ENCODE measurements at places on chromosomes 3 and 15. TPM values are rescaled to one million over a fixed set of nuclear protein-coding genes. Genes with fewer than 3 reads are reported as not detected.

GRCh38 chr3:111218615-111219014 lies 147.0 kb downstream of the NECTIN3 start:
- DNase-seq = no peak

GRCh38 chr15:60859996-60860494 lies 369.1 kb downstream of the RORA start:
- DNase-seq = peak; percentile 27

GRCh38 chr15:39404767-39405181 lies 176.1 kb upstream of the THBS1 start:
- DNase-seq = peak; percentile 85

- no peak for DNase-seq
Measured at GRCh38 chr3:100404250-100404548, 2.9 kb downstream of the LNP1 start.

The DPPA2 gene
- polyA plus RNA-seq = not detected

The PLAAT1 gene
- not detected for polyA plus RNA-seq

DNA sequence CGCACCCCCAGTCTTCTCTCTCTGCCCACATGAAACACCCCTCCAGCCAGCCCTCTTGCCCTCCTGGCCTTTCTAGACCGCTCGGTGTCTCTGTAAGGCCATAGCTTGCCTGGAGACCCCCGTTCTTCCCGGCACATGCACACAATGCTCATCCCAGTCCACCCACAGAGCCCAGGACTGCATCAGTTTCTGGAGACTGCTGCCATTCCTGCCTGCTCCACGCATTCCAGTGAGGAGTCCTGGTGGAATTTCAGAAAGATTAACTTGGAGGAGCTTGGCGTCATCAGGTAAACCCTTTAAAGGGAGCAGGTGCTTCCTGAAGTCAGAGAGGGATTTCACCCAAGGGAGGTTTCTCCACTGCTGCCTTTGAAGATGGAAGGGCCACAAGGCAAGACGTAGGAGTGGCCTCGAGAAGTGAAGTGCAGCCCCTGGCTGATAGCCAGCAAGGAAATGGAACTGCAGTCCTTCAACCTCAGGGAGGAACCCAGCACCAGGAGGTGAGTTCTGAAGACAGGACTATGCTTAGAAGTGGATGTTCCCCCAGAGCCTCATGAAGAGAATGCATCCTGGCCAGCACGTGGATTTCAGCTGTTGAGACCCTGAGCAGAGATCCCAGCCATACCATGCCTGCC lies 19.2 kb downstream of the SLC41A3 start:
- DNase-seq = no peak

GRCh38 chr3:23663661-23664186 lies 142.0 kb upstream of the UBE2E1 start:
- no peak for DNase-seq

The MOBP gene
- not detected for polyA plus RNA-seq

The TF gene
- polyA plus RNA-seq = 0.07 TPM

The LMOD3 gene
- not detected for polyA plus RNA-seq

GRCh38 chr3:63964681-63965485 lies 52.7 kb upstream of the SCAANT1 start:
- DNase-seq = no peak

The ZPLD1 gene
- polyA plus RNA-seq = 0.02 TPM

The CYFIP1 gene
- polyA plus RNA-seq = 78.4 TPM

The ZNF385D gene
- polyA plus RNA-seq = 0.15 TPM

DNA sequence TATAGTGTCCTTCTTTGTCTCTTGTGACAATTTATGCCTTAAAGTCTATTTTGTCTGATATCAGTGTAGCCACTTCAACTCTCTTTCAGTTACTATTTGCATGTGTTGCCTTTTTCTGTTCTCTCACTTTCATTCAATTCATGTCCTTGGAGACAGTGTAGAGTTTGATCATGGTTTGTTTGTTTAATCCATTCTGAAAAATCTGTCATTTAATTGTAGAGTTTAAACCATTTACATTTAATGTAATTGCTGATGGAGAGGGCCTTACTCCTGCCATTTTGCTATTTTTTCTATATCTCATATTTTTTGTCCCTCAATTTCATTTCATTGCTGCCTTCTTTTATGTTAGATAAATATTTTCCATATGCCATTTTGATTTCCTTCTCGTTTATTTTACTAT lies 42.3 kb downstream of the LSM3 start:
- no peak for DNase-seq

The RASGRF1 gene
- polyA plus RNA-seq = 0.22 TPM

DNA sequence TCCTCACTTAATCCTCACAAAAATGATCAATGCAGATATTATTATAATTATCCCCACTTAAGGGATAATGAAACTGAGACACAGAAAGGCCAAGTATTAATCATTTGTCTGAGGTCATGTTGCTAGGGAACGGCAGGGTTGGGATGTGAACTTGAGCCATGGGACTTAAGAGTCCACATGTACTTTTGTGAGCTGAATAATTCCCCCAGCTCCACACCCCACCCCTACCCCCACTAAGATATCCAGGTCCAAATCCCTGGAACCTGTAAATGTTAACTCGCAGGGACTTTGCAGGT lies 290.5 kb upstream of the GADL1 start:
- no peak for DNase-seq

DNA sequence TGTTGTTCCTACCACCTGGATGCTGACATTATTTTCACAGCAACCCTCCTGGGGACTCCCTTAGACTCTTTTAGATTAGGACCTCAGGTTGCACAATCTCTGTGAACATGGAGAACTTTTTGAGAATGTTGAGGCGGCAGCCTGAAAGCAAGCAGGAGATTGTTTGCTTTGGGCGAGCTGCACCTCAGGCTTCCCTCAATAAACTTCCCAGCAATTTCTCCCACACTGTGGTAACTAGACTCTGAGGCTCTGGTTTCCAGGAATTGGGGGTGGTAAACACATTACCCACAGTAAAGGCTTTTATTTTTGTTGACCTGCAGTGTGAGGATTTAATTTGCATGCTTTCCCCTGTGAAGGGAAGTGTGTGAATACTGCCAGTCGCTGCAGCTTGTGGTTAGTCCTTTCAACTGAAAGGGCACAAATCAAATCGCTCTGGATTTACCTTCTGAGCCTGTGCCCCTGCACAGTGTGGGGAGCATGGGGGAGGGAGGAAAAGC lies 35.2 kb upstream of the SIAH2 start:
- DNase-seq = no peak

The FGF7 gene
- 175 TPM for polyA plus RNA-seq

DNA sequence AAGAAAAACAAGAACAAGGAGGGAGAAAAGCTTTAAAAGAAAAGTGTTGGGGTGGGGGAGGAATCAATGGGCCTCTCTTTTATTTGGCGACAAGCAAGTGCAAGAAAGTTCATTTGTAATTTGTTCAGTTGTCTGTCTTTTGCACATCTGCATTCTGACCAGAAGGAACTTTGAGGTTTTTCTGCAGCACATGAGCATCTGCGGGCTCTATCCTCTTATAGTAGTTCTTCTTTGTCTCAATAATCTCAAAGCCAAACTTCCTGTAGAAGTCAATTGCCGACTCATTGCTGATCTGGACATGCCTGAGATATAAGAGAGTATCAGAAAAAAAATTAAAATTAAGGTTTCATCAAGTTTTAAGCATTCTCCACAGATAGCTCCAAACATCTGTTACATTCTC lies 24.4 kb downstream of the NAA50 start:
- no peak for DNase-seq

DNA sequence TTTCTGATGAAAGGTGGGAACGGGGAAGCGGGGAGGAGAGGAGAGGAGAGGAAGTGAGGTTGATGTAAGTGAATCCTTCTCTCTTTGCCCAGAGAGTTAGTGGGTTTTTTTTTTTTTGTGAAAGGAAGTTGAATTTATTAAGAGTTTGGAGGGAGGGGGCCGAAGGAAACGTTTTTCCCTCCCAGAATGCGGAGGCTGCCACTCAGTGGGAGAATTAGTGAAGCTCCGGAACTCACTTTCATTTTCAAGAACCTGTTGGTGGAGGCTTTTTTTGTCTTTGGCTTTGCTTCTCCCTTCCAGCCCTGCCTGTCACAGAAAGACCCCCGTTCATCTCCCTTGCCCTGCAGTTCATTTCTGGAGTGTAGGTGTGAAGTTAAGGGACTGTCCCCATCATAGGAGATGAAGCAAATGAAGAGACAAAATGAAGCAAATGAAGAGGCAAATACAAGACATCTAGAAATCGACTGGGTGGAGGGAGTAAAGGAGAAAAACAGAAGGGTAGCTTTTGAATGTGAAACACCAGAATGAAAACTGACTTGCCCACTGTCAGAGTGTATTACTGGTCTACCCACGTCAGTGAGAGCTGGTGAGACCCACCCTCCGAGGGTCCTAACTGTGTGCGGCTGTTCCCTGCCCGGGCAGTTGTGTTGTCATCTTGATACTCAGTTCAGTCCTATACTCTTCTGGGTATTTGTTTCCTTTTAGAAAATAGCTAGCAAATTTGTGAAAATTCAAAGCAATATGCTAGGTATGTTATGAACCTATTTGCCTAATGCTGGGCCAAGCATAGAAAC lies 91.5 kb downstream of the ITPR1 start:
- no peak for DNase-seq

The IL17RB gene
- not detected for polyA plus RNA-seq

The GP9 gene
- not detected for polyA plus RNA-seq

DNA sequence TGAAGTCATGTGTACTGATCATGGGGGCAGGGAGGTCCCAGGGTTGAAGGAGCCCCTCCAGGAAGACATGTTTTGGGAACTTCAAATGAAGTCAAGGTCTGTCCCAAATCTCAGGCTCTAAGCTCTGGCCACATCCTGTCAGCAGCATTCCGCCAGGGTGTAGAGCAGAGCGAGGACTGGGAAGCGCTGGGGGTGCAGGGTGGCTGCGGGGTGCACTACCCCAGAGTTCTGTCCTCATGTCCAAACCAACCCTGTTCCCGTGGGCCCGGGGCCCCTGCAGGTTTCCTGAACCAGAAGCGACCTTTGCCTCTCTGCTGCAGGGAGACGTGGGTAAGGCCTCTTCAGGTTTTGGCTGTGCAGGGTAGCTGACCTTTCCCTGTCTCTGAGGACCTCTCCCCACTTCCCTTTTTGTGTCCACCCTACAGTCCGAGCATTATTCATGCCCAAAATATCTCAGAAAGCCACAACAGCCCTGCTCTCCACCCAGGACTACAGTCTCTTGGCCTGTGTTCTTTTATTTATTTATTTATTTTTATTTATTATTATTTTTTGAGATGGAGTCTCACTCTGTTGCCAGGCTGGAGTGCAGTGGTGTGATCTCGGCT lies 26.6 kb upstream of the FLNB start:
- DNase-seq = no peak
